Suppressor macrophage treated with lipopolysaccharide for 4 hours (primary cell): ENCODE measurements at places on chromosomes 1 and 21.

- DNase-seq: no peak
These were observed 15.1 kb downstream of the LCA5L start for GRCh38 chr21:39430457-39430856.

DNA sequence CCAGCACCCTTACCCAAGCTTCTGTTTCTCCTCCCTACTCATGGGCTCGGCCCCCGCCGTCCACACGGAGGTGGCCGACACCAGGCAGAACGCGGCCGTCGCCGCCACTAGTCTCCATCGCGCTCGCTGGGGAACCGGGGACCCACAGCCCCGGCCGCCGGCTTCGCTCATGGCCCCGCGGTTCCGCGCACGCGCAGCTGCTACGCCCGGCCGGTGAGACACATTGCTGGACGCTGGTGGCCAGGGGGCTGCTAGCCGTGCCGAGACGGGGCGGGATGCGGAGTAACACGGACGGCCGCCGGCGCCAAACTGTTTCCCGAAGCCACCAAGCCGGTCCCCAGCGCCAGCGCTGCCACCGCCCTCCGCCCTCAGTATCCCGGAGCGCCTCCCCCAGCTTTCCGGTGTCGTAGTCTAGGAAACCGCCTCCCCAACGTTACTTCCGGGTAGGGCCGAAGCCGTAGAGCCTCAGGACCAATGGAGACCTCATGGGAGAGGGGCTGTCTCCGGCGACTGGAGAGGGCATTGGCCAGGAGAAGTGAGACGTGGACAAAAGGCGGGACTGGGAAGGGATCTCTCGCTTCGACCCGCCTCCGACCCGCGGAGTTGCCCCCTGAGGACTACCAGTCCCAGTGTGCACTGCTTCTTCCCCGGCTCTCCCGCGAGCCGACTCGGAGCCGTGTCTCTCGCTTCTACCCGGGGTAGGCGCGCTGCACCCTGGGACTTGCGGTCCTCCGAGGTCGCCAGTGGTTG, at the start of gene EDEM3:
Gene EDEM3 (minus strand): TSS at position 383 of the 750 bp plus-strand sequence. CDS start 212 bp downstream, at position 171.
- DNase-seq: peak; percentile 99

DNA sequence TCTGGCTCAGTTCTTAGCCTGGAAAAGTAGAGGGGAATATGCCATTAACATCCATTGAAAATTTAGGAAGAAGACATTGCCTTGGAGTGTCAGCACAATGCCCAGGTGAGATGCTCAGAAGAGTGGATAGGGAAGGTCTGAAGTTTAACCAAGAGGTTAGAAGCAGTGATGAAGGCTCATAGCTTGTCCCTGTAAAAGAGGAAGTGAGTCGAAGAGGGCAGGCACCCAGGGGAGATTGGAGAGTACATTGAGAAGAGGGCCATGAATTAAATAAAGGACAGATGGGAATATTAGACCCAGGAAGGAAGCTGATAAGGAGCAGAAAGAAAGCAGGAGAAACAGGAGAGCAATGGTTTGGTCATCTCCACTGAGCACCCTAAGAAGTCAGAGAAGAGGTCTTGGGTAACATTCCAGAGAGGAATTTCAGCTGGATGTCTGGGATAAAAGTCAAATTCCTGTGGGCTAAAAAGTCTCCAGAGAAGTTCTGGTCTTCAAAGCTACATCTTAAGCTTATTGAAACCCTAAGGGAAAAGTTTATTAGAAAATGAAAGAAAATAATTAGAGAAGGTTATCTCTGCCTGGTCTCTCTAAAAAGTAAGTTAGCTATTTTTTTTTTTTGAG, 17.3 kb downstream of the C8B start:
- no peak for DNase-seq

- DNase-seq: no peak
These were observed 90.2 kb upstream of the C1orf21 start for GRCh38 chr1:184296466-184297243.

- peak; percentile 60 for DNase-seq
These were observed 134.1 kb upstream of the RAB4A start for GRCh38 chr1:229136822-229137221.

- DNase-seq: peak; percentile 60
These were observed at the start of gene FMO5 for GRCh38 chr1:147225193-147225730. FMO5 (minus strand) TSS chr1:147225339; CDS start chr1:147225029, 310 bp downstream.

DNA sequence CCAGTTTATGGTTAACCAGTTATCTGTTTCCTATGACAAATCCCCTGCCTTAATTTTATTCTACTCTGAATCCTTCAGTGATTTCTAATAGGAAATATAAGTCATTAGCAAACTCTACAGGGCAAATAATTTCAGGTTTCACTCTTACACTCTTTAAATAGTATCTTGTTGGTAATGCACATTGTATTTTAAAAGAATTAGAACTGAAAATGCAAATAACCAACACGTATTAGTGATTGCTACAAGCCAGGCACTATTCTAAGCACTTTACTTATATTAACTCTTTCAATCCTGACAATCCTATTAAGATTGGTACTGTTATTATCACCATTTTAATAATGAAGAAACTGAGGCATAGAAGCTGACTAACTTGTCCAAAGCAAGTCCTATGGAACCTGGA, 48.3 kb upstream of the LHX8 start:
- DNase-seq: no peak

DNA sequence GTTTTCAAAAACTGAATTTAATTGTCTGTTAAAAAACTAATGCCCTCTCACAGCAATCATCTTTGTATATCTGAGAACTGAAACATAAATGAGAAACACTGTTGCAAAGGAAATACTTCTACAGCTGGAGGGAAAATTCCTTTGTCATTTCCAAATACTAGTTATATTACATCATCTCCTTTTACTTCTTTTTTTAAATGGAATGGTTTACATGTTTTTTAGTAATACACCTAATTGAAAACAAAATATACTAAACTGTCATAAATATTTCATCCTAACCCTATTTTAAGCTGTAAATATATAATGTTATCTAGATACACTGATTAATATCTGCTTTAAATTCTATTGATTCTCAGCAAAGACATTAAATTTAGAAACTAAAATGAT, 19.1 kb downstream of the CDC42BPA start:
- DNase-seq: no peak

GRCh38 chr1:203453016-203453415, 22.6 kb upstream of the PRELP start:
- no peak for DNase-seq
